ENCODE measurements at places on chromosomes 4 and X.

GRCh38 chrX:97692575-97692974 lies 808.9 kb downstream of the RPA4 start:
- no peak for DNase-seq

DNA sequence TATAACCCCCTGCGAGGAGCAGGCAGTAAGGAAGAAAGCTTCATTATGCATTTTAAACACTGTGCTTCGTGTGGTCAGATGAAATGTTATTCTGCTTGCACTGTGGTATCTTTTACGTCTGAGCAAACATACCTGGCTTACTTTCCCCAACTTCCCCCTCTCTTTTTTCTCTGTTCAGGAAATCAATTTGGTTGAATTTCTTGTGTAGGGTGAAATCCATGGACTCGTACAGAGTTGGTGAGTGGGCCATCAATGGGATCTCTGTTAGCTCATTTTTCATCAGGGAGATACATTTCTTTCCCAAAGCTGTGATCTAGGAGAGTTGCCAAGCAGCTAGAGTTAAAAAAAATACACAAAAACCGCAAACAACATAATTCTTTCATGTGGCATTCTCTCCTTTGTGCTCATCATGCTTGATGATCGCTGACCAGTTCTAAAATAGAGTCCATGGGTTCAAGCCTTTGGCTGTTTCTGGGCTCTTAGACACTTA lies 98.5 kb downstream of the FRAS1 start:
- no peak for DNase-seq

GRCh38 chrX:132648895-132649294 lies 160.1 kb upstream of the MBNL3 start:
- no peak for DNase-seq

DNA sequence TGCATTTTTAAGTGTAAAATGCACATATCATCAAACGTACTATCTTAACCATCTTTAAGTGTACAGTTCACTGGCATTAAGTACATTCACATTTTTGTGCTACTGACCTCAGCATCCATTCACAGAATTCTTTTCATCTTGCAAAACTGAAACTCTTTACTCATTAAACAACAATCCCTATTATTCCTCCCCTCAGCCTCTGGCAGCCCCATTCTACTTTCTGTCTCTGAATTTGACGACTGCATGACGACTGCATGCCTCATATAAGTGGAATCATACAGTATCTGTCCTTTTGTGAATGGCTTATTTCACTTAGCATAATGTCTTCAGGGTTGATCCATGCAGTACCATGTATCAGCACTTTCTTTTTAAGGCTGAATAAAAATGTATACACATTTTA lies 38.7 kb downstream of the CNKSR2 start:
- DNase-seq, result no peak

DNA sequence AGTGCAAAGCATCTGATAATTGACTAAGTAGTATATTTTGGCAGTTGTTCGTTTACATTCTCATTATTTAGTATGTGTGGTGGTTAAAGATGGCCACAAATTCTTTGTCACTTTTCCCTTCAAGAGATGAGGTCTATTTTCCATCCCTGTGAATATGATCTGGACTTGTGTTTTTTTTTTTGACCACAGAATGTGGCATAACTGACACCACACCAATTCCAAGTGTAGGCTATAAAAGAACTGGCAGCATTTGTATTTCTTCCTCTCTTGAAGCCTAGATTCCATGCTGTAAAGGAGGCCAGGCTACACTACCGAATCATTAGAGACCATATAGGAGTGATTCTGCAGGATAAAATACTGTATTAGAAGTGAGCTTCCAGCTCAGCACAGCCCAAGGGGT lies 596.6 kb downstream of the DMD start:
- DNase-seq, result no peak

All from stimulated activated CD8-positive, alpha-beta memory T cell treated with anti-CD3 and anti-CD28 coated beads, Interleukin-7, amount 100 ng/mL, for 4 hours (primary cell).